ENCODE measurements at places on chromosomes 4 and X.

- no peak for DNase-seq
These were observed 19.1 kb upstream of the HSFX4 start for GRCh38 chrX:149910178-149910695.

- DNase-seq: no peak
These were observed 30.9 kb downstream of the NIPAL1 start for GRCh38 chr4:48047421-48047844.

- no peak for DNase-seq
These were observed 20.2 kb downstream of the PJA1 start for GRCh38 chrX:69144838-69145680.

- DNase-seq: no peak
These were observed 13.7 kb downstream of the MED14 start for GRCh38 chrX:40721489-40722106.

DNA sequence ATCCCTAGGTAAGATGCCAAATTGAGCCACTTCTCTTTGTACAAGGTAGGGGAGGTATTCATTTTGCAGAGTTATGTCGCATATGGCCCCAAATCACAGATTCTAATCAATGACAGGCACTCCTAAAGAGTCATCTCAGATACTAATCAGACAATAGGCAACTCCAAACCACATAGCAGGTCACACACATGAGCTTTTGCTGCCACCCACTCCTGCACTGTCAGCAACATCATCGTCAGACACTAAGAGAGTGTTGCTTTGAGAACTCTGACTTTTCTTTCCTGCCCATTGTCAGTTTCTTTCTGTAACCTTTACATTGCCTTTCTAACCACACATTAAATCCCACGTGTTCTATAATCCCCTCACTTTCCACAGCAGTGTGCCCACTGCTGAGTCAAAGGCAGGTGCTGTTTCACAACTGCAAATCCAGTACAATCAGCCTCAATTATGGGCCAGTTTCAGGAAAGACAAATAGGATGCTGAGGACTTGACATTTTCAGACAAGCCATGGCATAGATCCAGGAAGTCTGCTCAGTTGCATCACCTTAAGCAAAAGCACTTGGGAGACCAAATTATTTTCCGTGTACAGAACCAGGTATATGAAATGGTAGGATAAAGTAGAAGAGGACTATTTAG is 23.5 kb downstream of the TMEM31 start:
- DNase-seq: no peak

DNA sequence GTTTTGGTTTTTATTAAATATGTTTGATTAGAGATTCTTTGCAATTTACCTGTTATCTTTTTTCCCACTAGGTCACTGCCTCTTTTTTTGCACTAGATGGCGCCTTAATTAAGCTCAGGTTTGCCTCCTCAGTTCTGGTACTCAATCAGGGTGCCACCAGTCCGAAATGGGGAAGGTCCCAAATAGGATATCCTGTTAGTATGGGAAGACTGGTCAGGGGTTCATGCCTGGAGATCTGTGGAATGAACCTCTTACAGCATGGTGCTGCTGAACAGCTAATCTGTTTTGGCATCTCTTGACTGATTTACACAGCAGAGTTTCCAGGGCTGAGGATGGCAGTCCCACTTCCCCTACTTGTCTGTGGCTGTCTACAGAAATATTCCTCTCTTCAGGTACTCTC is 24.2 kb upstream of the VSIG1 start:
- no peak for DNase-seq
